Suprapubic skin (tissue), 4 donors: ENCODE measurements at places on chromosomes 13 and 19.
A peak's percentile ranks its signal among the peaks of the same experiment; 100 is the strongest.

- DNase-seq, result no peak
These were observed 13.1 kb downstream of the POLR1D start for GRCh38 chr13:27634791-27635190.

GRCh38 chr19:45876411-45877197 is 9.3 kb downstream of the IRF2BP1 start:
- DNase-seq, result no peak

GRCh38 chr13:29050719-29051118 is 230.6 kb downstream of the MTUS2 start:
- no peak for DNase-seq

DNA sequence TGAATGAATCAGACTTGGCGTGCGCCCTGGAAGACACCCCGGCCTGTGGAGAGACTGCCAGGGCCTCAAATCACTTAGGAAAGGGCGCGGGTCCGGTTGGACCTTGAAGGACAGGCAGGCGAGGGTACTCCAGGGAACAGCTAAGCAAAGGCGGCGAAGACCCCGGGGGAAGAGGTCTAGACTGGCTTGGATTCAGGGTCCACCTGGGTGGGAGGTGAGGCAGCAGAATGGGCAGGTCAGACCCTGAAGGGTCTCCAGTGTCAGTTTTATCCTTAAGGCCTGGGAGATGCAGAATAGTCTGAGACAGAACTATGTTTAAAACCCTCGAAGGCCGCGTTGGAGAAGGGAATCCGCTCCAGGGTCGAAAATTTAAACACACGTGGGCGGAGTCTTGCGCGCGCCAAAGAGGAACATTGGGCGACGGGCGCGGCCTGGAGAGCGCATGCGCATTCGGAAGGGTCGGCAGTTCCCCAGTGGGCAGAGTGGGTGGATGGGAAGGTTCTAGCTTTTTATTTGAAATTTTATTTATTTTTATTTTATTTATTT is 567 bp upstream of the SMG9 start:
- DNase-seq, result peak; percentile 87

DNA sequence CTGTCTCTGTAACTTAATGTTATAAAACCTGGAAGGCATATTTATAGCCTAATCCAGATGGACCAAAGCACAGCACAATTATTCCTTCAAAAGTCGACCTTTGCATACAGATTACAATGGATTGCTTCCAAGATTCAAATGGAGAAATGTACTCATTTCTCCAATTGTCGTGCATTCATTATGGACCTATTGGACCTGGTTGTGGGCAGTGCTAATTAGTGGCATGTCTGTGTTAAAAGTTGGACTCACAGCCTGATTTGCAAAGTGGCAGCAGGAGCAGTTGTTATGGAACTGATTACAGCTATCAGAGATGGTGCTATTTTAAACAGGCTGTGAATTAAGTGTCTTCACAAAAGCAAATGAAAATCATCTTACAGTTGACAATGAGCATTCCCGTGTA is 1529.3 kb upstream of the SLC10A2 start:
- DNase-seq, result no peak

DNA sequence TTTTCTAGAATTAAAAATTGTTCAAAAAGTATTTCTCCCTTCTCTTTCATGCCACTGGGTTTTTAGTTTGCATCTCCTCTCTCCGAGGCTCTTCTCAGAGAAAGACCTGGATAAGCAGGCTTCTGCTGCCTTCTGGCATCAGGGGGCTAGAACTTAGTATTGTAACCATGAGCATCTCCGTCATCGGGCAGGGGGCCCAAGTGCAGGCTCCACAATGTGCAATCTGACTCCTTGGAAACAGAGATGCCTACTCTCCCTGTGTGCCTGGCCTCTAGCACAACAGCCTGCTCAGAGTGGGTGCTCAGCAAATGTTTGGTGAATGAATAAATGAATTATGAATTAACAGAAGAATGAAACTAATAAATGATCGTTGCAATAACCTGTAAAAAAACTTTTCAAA is 45.6 kb upstream of the MTIF3 start:
- no peak for DNase-seq

DNA sequence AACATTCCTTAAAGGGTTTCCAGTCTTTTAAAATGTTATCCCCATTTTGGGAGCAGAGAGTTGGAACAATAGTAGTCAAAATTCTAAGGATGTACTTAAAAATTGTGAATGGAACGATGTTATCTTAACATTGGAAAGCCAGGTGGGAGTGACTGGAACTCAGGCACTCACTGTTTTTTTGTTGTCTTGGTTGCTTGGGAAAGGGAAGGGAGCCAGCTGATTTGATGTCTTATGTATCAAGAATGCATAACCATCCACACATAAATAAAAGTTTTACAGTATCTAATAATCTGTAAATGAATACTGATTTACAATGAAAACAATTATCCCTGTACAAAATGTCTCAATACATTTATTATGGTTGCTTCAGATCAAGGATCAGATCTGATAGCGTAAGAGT is 88.7 kb downstream of the SLC10A2 start:
- no peak for DNase-seq
